Stimulated activated CD4-positive, alpha-beta T cell treated with anti-CD3 and anti-CD28 coated beads, Interleukin-1b, Interleukin-23, amount 100 ng/mL, for 1 hour (primary cell): ENCODE measurements at places on chromosomes 7 and 10.

GRCh38 chr7:132709971-132710567, 133.8 kb upstream of the PLXNA4 start:
- no peak for DNase-seq

DNA sequence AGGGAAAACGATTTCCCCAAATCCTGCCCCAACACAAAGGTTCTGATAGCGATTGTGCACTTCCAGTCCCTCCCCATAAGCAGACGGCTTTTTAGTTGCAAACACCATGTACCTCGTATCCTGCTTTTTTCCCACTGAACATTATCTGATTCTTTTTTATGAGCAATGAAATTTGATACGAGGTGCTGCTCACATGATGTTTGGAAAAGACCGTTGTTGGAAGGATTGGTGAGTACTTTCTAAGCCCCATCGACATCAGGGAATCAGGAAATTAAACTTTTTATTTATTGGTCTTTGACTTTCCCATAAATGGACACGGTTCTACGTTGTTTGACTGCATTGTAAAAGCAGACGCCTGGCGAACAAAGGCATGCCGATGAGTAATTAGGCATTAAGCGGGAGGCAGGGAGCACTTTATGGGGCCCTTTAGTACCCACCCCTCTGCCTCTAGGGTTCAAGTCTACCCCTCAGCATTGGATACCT, 49.4 kb downstream of the TEX36 start:
- no peak for DNase-seq

DNA sequence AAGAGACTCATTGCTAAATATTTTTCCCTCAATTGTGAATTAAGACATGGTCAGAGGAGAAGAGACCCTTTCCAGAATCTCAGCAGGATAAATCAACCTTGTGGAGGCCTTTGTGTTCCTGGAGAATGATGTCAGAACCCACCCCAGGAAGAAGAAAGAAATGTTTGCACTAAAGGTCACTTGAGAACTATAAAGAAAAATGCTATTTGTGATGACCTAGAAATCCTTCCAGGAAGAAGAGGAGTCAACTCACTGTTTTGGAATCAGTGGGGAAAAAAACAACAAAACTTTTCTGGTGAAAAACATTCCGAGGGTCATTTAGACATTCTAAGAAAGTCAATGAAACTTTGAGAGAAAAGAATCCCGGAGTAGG, 129.1 kb upstream of the ANKRD1 start:
- DNase-seq = no peak

DNA sequence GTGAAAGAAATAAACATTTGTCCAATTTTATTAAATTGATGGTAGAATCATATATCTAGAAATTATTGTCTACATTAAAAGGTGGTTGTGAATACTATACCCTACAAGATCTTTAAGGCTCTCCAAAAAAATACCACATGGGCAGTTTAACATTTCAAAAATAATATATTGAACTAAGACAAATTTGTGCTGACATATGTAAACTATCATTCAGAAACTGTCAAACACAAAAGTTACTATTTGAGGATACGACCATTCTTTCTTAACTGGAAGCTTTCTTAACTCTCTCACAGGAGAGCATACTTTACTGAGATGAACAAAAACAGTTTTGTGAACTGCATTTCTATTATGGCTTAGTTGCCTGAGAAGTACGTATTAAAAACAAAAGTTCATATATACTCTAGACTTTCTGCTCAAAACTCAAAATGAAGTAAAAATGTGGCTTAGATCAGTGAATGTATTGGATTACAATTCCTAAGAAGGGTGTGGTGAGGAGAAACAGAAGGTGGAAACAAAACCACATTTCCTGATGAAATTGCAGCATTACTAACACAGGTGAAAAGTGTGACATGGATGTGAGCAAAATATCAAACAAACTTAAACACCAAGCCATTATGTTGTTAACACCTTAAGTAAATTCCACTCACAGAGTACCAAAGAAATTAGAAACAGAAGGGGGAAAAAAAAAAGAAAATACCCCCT, 138.5 kb downstream of the SEMA3A start:
- DNase-seq = no peak

GRCh38 chr7:118288098-118288497, 63.6 kb downstream of the ANKRD7 start:
- DNase-seq = no peak
